ENCODE measurements at places on chromosomes 5 and 9.

DNA sequence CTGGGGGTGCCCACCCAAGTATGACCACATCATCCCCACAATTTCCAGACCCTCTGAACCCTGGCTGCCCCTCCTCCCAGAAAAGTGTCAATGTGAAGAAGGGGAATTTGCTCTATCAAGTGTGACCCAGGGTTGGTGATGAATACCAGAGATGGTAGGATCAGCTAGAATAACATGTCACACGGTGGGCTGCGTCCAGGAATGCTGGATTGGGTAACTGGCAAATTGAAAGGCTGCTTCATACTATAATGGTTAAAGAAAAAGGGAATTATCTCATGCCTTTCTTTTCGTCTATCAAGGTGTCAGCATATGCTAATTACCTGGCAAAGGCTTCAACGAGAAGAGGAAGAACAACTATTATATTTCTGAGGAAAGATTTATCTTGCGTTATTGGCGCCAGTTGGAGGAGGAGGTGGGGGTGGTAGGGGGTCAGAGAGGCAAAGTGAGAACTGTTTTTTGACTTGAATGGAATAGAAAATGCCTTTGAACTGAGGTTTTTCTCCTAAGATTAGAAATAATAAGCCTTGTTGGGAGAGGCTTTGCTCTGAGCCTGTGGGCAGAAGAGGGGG is 27.8 kb upstream of the ARAP3 start:
- no peak for DNase-seq

- no peak for DNase-seq
Observed at GRCh38 chr9:104256696-104257062, 162.6 kb downstream of the SMC2 start.

DNA sequence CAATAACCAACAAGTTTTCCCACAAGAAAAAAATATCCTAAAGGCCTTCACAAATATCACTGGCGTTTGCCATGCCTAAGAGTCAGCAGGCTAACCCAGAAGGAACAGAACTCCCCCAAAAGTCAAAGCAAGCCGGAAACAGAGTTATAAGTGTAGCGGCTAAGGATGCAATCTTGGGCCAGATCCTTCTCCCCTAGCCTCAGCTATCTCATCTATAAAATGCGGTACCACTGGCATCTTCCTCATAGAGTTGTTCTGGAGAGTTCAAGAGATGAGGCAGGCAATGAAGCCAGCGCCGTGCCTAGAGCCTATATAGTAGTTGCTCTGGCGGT is 632 bp downstream of the DPM2 start:
- DNase-seq, result no peak

- DNase-seq, result no peak
Observed at GRCh38 chr5:72523960-72524582, 16.9 kb upstream of the ZNF366 start.

GRCh38 chr5:150353032-150353675 is 4.3 kb upstream of the TCOF1 start:
- no peak for DNase-seq

DNA sequence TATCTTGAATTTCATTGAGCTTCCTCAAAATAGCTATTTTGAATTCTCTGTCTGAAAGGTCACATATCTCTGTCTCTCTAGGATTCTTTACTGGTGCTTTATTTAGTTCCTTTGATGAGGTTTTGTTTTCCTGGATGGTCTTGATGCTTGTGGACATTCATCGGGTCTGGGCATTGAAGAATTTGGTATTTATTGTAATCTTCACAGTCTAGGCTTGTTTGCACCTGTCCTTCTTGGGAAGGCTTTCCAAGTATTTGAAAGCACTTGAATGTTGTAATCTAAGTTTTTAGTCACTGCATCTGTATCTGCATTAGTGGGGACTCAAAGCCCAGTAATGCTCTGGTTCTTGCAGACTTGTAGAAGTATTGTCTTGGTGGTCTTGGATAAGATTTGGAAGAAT is 47.8 kb downstream of the SMIM15 start:
- no peak for DNase-seq

DNA sequence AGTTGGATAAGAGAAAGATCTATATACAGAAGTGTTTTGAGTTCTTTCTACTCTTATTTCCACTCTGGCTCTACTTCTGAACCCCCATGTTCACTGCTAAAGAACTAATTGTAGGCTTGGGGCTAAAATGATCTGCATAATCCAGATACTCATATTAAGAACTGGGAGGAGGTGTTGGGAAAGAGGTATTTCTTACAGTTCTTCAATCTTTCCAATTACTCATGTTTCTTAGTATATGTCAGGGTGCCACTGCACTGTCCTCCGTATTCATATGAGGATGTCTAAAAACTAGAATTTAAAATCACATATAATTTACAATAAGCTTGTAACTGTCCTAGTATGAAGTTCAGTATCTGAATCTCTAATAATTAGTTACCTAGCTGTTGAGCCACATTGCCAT is 12.7 kb downstream of the NIPBL start:
- DNase-seq, result no peak

DNA sequence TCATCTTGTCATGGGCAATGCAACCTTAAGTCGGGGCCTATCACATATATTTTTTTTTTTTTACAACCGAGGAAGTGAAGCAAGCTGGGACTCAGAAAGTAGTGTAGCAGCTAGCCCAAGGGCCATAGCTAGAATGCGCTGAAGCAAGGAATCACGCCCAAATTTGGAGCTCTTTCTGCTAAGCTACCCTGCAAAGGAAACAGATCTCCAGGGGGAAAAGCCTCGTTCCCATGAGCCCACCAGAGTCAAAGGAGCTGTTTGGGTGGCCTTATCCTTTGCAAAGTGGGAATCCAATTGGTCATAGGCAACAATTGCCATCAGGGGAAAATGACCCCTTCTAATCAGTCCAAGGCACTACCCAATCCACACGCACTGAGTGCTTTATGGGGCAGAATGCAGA is 390.4 kb downstream of the EBF1 start:
- no peak for DNase-seq

GRCh38 chr5:56414066-56414465 is 180.9 kb upstream of the ANKRD55 start:
- DNase-seq, result no peak

DNA sequence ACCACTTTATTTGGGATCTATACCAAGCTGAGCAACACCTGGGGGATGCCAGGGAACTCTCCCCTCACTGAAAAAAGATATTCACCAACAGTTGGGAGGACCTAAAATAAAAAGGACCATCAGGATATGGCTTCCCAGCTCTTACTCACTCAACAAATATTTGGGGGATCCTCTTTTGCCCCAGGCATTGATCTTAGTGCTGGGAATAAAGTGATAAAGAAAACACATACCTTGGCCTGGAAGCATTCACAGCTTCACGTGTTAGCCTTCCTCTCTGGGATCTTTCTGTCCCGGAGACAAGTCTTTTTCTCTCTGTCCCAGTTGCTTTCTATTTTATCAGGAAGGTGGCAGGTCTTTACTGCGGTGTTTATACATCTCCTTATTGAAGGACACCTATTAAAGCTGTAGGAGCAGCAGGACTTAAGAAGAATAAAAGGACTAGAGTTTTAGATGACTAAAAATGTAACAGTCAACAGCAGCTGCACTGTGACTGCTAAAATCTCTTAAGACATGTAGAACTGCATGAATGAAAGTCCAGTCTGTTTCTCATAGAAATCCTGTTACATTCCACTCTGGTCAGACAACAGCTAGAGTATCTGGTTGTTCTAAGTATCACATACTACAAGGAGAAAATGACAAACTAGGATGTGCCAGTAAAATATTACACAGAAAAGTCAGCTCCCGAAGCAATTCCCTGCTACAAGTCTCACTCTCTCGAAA is 90.0 kb upstream of the ITGA2 start:
- no peak for DNase-seq

DNA sequence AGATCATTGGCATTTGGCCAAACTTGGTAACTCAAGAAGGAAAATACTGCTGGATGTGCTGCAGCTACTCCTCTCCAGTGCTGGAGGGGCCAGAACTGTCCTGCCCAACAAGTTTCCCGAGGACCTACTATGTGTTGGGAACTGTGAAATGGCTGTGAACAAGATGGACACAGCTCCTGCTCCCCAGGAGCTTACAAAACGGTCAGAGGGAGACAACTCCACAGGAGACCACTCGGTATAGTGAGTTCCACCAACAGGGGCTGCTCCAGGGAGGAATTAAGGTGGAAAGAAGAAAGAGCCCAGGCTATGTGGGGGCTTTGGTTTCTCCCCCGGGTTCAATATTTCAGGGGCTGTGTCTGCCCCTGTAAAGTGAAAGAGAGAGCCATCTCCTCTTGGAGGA is 78.8 kb downstream of the GNA14 start:
- DNase-seq, result no peak

All from stimulated activated CD4-positive, alpha-beta T cell treated with anti-CD3 and anti-CD28 coated beads, TNF-alpha, amount 100 ng/mL, for 1 hour (primary cell).